Memory B cell (primary cell): ENCODE measurements at places on chromosomes 3 and 15.

DNA sequence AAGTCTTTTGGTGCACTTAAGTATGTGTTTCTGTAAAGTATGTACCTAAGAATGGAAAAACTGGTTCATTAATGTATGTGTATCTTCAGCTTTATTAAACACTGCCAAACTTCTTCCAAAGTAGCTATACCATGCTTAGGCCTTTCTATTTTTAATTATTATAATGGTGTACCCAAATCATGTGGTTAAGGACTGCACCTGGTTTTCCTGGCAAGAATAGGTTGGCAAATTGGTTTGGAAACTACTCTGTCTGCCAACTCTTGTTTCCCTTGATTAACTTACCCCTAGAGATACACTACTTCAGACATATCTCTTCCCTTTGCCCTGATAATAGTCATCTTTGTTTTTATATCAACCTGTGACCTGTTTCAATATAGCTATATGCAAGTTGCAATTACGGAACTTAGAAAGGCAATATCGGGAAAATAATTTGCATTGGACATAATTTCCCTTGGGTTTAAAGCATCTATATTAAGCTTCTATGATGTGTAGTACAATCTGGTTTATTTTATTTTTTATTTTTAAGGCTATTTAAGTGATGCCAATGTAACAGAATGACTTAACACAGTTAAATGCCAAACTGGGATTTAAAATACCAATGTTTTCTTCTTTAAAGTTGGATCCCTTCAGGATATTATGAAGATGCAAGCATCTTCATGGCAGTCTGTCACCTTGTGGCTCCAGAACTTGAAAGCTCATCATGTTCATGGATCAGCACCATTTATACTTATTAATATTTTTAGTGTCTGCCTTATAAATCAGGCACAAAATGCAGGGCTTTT, 40.6 kb upstream of the TMEM108 start:
- no peaks in the 10 kb centered on the region for H3K36me3 ChIP-seq
- H3K27me3 ChIP-seq = peaks cover 5% of the 10 kb centered on the region
- no peak overlapping the region for H3K27ac ChIP-seq
- no peak overlapping the region for H3K4me3 ChIP-seq

DNA sequence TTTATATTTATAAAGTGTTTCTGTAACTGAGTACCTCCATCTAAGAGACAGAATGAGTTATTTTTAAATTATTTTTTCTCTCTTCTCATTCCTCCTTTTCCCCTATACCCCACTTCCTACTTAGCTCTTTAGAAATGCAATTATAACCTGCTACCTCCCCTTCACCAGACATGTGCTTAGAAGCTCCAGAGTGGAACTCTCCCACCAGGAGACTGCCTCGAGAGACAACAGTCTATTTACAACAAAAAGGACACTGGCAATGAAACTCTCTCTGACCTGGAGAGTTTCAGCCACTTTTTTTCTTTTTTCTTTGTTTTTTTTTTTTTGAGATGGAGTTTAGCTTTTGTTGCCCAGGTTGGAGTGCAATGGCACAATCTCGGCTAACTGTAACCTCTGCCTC, 109.4 kb upstream of the PLXND1 start:
- H3K4me1 ChIP-seq = peaks cover 2% of the 10 kb centered on the region
- H3K36me3 ChIP-seq = no peaks in the 10 kb centered on the region
- DNase-seq = no peak
- no peak overlapping the region for H3K4me3 ChIP-seq
- H3K27ac ChIP-seq = no peak overlapping the region

DNA sequence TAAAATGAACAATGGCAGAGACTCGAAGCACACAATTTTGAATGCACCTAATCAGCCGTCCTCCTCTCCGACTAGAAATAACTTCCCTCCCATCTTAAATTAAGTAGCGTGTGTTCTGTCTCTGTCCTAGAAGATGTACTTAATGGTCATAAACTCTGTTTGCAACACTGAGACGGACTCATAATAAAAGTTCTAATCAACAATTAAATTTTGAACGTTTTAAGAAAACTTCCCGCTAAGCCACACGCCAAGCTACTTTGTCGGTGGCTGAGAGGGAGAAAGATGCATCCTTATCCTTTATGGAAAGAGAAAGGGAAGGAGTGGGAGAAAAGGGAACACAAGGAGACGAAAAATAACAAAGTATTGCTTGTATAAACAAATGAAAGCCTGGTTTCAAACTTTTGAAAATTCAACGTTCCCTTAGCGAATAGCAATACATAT, 989 bp downstream of the GNB4 start:
- H3K36me3 ChIP-seq = peaks cover 11% of the 10 kb centered on the region
- no peak for DNase-seq
- H3K4me1 ChIP-seq = peaks cover 25% of the 10 kb centered on the region
- H3K4me3 ChIP-seq = peak overlapping the region; percentile 90
- H3K27ac ChIP-seq = peak overlapping the region; percentile 78

DNA sequence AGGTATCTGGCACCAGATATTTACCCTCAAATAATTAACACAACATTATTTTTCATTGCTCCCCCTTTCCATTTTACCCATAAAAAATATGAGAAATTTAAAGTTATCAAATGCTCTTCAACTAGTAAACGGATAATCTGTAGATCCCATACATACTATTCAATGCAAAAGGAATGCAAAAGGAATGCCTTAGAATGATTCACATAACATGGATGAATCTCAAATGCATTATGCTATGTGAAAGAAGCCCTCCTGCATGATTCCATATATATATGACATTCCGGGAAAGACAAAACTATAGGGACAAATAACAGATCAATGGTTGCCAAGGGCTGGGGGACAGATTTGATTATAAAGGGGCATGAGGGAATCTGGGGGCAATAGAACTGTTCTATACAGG, 195.7 kb downstream of the STT3B start:
- H3K4me3 ChIP-seq = no peak overlapping the region
- no peak for DNase-seq
- H3K27ac ChIP-seq = peak overlapping the region; percentile 2
- H3K27me3 ChIP-seq = no peaks in the 10 kb centered on the region
- peaks cover 15% of the 10 kb centered on the region for H3K4me1 ChIP-seq
- H3K36me3 ChIP-seq = peaks cover 39% of the 10 kb centered on the region
